Tracheal epithelial cell (primary cell): ENCODE measurements at places on chromosomes 16 and 17. TPM values are rescaled to one million over a fixed set of nuclear protein-coding genes. Genes with fewer than 3 reads are reported as not detected.

CYTH1 gene
- total RNA-seq = 27.1 and 34.2 TPM in 2 replicates

ATP2A1 gene
- under 0.01 TPM in 1 of 2 replicates, not detected in the other for total RNA-seq

CD7 gene
- not detected in 2 replicates for total RNA-seq

SLC5A11 gene
- total RNA-seq = not detected in 2 replicates

SLC9A5 gene
- total RNA-seq = 0.21 and 0.72 TPM in 2 replicates

ATP1B2 gene
- total RNA-seq = not detected in 2 replicates

AMDHD2 gene
- total RNA-seq = 17.9 and 28.2 TPM in 2 replicates

INTS2 gene
- 12.8 and 20.5 TPM in 2 replicates for total RNA-seq

FASN gene
- total RNA-seq = 96.9 and 142 TPM in 2 replicates
